ENCODE measurements at places on chromosomes 4 and X. TPM values are rescaled to one million over a fixed set of nuclear protein-coding genes. Genes with fewer than 3 reads are reported as not detected.

DNA sequence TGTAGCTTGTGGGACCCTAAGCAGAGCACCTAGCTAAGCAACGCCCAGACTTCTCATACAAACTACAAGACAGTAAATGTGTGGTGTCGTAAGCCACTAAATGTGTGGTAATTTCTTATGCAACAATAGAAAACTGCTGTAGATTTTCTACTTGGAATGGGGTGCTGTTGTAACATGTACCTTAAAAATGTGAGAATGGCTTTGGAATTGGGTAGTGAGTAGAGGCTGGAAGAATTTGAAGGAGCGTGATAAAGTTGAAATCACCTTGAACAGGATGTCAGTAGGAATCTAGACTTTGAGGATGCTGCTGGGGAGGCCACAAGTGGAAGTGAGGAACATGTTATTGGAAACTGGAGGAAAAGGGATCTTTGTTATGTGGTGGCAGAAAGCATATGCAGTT is 43.2 kb upstream of the FUNDC1 start:
- no peak for DNase-seq

DNA sequence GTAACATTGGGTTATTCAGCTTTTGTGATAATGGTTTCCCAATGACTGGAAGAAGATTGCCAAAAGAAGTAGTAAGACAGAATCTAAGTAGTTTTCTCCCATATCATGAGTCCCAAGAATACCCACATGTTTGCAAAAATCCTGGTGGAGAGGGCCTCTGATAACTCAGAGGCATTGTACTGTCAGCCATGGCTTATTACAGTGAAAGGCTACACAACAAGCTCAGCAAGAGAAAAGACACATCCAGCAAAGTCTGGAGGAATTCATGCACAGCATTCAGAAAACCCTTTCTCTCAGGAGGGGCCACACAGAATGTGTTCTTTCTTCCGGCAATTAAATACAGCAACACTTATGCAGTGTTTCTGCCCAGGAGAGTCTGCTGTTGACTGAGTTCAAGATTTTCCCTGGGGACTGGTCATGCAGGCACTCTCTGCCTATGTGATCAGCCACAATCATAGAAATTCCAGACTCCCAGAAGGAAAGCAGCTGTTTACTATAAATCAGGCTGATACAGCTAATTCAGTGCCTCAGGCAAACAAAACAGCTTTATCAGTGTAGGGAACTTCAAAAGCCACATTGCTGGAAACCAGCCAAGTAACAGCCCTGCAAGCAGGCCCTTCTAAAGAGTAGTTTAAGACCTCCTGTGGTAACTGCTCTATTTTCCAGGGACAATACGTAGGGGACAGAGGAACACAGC is 937.1 kb downstream of the CCSER1 start:
- DNase-seq = no peak

DNA sequence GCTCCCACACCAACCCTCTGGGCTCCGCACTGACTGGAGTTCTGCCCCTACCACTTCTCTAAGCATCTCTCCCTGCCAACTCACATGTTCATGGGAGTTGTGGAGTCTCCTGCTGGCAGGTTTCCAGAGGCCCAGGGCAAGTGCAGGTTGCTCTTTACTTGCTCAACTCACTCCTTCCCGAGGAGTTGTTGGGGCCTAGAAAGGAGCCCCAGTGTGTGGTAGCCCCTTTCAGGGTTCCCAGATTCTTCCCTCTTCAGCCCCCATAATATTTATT is 52.5 kb downstream of the POF1B start:
- DNase-seq = no peak

The GLRB gene
- total RNA-seq = 14.7 TPM
